ENCODE measurements at places on chromosomes 1 and 21.

DNA sequence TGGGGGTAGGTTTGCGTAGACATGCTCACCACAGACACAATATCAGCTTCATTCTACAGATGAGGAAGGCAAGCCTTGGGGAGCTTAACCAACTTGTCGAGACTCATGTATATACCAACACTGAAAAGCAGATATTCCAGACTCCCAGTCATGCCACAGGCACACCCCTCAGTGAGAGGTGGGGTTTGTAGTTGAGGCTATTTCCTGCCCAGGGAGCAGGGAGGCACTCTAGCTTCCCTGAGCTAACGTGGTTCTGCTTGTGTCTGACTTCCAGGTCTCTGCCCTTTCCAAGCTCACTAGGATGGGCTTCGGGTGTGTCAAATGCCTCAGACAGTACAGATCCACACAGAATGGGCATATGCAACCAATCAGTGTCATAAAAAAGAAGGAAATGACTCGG lies 122.3 kb upstream of the RUNX1 start:
- no peak for DNase-seq

DNA sequence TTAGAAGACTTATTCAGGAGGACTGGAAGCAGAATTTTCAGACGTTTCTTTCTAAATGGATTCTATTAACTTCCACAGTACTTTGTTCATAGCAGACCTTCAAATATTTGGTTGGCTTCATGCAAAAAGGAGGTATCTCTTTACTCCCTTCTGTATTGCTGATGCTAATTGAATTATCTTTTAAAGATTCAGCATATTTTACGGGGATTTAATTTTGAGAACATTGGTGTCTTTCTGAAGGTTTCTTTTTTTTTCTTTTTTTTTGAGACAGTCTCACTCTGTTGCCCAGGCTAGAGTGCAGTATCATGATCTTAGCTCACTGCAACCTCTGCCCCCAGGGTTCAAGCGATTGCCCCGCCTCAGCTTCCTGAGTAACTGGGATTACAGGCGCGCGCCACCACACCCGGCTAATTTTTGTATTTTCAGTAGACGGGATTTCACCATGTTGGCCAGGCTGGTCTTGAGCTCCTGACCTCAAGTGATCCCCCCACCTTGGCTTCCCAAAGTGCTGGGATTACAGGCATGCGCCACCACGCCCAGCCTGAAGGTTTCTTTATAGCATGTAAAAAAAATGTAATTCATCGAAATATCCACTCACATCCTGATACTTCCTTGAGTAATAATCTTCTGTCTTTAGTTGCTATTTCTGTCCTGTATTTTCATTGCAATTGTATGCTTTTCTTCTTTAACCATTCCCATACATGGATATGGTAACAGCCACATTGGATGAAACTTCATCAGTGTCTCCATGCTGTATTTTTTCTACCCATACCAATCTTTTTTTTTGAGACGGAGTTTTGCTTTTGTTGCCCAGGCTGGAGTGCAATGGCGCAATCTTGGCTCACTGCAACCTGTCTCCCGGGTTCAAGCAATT lies 14.5 kb downstream of the CNST start:
- no peak for DNase-seq

GRCh38 chr1:32179193-32179442 lies 357 bp upstream of the TXLNA start:
- no peak for DNase-seq

DNA sequence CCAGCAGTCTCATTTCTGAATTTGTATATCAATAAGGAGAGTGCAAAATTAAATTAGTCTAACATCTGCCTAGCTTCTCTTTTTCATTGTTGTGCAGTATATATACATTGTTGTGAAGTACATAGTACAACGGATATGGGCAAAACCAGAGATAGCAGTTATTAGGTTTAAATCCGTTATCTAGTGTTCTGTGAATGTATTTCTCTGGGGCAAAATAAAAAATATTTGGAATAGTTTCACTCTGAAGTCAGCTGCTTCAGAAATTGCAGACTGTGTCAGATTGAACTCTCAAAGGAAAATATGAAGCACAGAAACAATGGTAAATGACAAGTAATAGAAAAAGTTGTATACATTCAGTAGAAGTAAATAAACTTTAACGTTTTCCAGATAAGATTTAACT lies 836.5 kb upstream of the CXADR start:
- DNase-seq, result no peak

DNA sequence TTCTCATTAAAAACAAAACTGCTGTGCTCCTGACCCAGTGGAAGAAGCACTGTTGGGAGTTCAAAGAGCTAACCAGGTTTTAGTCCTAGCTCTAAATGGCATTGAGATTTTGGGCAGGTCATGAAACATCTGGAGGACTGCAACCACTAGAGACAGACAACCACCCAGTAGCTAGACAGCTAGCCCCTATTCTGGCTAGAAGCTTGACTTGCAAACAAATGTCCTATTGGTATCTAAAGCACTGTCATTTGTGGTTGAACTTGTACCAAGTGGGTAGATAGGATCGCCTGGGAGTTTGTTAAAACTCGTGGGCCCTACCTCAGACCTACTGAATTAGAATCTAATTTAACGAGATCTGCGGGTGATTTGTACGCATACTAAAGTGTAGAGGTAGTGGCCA lies 6.9 kb downstream of the RPL11 start:
- no peak for DNase-seq

DNA sequence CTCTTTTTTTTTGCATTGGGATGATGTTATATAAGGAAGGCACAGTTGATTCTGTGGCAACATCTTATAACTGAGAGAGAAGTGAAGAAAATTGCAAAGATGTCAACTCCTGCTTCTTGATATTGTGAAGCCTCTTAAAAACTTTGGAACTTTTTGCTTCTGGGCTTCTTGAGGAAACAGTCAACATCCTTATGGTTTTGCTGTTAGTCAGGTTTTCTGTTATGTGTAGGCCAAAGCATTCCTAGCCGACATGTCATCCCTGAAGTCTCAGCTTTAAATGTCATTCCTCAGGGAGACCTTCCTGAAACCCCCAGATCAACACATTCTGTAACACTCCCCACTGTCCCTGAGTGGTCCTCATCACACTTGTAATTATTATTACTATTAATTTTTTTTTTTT lies 12.6 kb downstream of the FALEC start:
- no peak for DNase-seq

DNA sequence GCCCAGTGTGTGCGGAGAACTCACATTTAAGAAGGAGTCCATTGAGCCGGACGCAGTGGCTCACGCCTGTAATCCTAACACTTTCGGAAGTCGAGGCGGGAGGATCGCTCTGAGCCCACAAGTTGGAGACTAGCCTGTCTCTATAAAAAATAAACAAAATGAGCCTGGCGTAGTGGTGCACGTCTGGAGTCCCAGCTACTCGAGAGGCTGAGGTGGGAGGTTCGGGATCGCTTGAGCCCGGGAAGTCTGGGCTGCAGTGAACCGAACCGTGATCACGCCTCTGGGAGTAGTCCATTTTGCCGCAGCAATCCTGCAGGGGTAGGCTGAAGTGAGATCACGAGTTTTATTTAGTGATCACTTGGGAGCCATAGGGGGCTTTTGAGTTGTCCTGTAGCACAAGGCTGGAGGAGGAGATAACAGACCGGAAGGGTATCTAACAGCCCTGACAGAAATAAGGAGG lies 497 bp upstream of the FUCA1 start:
- no peak for DNase-seq

- DNase-seq, result no peak
Measured at GRCh38 chr1:5477716-5478115, 514.5 kb downstream of the NPHP4 start.

GRCh38 chr21:33816174-33816573 lies 99.4 kb downstream of the ATP5PO start:
- no peak for DNase-seq

GRCh38 chr1:234912548-234913277 lies 215.9 kb downstream of the TOMM20 start:
- no peak for DNase-seq

DNA sequence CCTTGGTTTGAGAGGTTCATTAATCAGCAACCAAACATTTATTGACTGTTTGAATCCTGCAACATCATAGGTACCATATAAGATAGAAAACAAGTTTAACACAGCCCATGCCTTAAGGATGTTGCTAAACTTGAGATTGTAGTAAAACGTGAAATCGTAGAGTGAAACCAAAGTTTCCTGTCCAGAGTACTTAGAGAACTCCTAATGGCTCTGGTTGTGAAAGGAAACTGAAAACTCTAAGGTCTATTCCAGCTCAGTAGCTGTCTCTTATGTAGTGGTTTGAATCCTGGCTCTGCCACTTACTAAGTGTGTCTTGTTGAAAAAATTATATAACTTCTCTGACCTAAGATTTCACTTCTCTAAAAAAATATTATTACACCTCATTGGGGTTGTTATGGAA lies 310.9 kb downstream of the NTNG1 start:
- no peak for DNase-seq

DNA sequence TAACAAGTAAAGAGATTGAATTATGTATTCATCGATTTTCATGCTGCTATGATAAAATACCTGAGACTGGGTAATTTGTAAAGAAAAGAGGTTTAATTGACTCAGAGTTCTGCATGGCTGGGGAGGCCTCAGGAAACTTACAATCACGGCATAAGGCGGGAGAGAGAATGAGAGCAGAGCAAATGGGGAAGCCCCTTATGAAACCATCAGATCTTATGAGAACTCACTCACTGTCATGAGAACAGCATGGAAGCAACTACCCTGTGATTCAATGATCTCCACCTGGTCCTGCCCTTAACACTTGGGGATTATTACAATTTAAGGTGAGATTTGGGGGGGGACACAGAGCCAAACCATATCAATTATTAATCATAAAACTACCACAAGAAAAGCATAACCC lies 3.3 kb upstream of the GBP3 start:
- DNase-seq, result no peak

DNA sequence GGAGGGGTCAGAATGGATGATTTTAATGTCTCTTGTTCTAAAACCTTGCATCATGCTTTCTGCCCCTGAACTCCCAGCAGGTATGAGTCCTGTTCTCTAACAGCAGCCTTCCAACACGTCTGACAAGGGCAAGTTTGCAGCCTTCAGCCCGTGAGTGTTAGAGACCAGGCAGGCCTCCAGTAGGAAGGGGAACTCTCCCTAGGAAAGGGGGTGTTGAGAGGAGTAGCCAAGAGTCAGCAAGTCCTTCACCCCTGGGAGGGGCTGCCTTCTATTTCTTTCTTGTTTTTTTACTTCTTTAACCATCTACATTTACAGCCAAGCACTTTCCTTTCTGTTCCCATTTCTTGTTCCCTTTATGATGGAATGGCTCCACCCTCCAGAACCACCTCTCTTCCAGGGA lies 14.2 kb downstream of the BATF3 start:
- no peak for DNase-seq

DNA sequence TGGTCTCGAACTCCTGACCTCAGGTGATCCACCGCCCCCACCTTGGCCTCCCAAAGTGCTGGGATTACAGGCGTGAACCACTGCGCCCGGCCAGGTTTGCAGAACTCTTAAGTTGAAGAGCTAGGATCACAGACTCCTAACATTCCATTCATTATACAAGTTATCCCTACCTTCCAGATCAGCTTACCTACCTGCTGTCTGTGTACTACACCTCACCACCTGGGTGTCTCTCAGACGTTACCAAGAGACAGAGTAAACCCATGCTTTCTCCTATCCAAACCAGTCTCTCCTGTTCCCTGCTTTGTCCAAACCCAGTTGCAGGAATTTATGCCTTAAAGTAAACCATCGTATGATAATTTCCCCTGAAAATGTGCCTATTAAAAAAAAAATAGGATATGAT lies 123.0 kb upstream of the L1TD1 start:
- DNase-seq, result no peak

DNA sequence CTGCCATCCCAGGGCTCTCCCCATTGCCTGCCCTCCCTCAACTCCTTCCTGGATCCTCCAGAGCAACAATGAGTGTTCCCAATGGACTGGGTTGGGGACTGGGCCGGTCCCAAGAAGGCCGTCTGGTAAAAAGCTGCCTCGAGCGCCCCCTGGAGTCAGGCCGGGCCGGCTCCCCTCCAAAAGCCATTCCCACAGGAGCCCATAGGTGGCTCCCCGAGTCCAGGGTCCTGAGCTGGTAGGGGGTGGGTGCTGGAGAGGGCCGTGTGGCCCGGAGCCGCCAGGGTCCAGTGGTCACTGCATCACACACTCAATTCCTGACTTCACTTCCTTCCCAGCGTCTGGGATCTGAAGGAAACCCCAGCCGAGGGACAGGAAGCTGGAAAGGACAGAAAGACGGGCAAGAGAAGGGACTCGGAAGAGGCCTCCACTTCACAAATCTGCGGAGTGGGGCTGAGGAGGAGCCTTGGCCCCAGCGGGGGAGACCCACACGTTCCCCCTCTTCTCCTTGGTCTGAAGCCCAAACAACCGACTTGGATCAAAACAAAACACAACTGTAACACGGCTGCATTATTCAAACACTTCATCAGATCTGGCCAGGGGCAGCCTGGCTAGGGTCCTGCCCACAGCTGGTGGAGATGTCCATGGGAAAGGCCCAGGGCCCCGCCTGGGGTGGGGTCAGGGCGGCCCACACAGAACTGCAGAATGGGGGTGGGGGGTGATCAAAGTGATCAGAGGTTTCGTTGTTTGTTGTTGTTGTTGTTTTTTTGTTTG lies 10.9 kb upstream of the ALDH4A1 start:
- peak; percentile 64 for DNase-seq

- peak; percentile 67 for DNase-seq
Measured at GRCh38 chr1:17502326-17502778, 37.1 kb upstream of the ARHGEF10L start.

DNA sequence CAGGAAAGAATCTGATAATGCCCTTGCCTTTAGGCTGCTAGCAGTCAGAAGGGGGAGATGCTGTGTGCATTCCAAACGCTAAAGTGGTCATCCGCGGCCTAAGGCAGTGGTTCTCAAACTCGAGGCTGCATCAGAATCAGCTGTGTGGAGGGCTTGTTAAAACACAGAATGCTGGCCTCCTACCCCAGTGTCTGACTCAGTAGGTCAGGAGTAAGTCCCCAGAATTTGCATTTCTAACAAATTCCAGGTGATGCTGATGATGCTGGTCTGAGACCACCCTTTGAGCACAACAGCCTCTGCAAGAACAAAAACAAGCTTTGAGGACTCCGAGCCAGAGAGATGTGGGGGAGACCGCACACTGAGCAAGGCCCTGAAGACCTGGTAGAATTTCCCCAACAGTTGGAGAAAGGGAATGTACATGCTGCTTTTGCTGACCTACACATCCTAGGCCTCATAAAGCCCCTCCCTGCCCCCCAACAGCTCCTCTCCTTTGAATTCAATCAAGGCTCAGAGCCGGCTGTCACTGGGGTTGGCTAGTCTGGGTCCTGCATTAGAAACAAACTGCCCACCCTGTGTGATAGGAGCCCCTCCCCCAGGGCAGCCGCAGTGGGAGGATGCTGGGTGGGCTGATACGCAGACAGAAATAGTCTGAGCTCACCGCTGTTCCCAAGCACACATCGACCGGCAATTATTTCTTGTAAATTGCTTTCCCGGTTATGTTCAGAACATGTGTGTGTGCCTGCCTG lies 27.1 kb downstream of the SHISAL2A start:
- DNase-seq, result no peak

- no peak for DNase-seq
Measured at GRCh38 chr21:45401916-45402900, 2.8 kb upstream of the COL18A1 start.

DNA sequence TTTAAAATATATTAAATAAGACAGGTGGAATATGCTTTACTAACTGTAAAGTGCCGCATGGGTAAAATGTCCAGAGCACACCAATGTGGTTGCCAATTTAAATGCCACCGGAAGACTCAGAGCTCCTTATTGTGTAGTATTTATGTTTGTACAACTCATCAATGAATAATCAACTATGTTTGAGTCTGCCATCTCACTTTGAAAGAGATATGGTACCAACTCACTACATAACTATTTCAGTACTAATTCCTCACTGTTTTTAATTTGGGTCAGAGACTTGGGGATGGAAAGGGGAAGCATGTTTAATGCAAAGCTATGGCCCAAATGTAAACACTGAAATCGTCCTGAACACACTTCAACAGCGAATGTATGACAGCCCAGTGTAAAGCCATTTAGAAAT lies 144.8 kb downstream of the NR5A2 start:
- no peak for DNase-seq

Data from activated CD4-positive, alpha-beta T cell treated with anti-CD3 and anti-CD28 coated beads, Interleukin-2, amount 10 ng/mL, durations not matched to agents 7 days and 5 days (primary cell).